Heart right ventricle (tissue), 16 donors: ENCODE measurements at places on chromosomes 4 and X.

DNA sequence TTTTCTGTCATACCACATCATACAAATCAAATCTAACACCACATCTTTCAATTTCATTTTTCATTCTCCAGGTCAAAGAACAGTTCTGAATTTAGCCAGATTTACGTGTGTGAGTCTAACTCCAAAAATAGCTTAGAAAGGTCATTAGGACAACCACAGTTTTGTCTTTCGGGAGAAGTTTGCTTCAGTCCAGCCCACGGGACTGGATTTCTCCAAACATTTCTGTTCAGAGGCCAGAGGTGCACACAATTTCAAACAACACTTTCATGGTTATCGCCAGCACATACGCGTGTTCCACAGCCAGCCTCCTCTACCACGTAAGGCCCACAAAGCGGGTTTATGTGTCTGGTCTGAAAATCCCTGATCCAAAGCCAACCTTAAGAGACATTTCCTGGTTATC, 65.9 kb downstream of the VEGFC start:
- no peak for DNase-seq

DNA sequence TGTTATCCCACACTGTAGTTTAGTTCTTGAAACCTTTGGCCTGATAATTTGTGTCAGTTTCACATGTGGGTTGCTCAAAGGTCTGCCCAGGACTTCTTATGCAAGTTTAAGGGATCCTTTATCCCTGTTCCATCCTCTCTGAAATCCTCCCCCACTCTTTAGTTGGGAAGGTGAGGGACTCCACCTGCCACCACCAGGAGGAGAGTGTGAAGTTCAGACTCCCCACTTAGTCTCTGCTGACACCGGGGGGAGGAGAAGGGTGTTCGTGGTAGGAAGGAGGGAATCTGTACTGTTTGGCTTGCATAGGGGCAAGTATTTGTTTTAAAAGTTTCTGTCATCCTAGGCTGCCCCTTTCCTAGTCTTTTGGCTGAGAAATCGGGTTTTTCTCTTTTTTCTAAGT, 211.8 kb downstream of the PPP4R3C start:
- DNase-seq, result no peak

GRCh38 chrX:119529345-119530276, 35.6 kb downstream of the STEEP1 start:
- DNase-seq, result no peak

DNA sequence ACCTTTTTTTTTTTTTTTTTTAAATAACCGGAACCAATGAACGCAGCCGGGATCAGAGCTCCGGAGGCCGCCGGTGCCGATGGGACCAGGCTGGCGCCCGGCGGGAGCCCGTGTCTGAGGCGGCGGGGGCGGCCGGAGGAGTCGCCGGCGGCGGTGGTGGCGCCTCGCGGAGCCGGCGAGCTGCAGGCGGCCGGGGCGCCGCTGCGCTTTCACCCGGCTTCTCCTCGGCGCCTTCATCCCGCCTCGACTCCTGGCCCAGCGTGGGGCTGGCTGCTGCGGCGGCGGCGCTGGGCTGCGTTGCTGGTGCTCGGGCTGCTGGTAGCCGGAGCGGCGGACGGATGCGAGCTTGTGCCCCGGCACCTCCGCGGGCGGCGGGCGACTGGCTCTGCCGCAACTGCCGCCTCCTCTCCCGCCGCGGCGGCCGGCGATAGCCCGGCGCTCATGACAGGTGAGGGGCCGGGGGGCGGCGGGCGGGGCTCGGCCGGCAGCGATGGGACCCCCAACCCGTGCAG, 337 bp downstream of the STIM2 start:
- no peak for DNase-seq

DNA sequence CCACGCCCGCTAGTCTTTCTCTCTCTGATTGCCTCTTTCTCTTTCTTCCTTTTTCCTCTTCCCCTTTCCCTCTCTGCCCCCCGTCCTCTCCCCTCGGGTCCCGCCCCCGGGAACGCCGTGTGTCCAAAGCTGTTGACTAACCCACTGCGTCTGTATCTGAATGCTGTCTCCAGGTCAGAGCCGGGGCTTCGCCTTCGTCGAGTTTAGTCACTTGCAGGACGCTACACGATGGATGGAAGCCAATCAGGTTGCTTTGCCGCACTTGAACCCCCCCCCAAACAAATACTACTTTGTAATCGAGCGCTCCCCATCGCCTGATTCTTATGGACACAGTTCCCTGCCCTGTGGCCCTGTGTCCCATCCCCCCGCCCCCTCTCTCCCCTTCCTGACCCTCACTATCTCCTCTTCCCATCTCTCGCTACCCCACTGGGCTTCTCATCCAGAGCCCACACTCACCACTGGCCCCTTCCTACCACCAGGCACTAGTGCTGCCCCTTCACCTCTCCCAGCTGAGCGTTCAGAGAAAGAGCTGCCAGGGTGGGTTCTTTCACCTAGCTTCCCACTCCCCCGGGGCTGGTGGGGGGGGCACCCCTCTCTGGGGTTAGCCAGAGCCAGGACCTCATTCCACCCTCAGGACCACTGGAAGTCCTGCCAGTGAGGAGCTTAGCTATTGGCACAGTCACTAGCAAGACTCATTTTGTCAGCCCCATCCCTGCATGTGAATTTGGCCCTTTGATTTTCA, 18.6 kb upstream of the UBA1 start:
- DNase-seq, result no peak

- DNase-seq, result no peak
Observed at GRCh38 chrX:12315526-12315925, 177.3 kb downstream of the FRMPD4 start.

DNA sequence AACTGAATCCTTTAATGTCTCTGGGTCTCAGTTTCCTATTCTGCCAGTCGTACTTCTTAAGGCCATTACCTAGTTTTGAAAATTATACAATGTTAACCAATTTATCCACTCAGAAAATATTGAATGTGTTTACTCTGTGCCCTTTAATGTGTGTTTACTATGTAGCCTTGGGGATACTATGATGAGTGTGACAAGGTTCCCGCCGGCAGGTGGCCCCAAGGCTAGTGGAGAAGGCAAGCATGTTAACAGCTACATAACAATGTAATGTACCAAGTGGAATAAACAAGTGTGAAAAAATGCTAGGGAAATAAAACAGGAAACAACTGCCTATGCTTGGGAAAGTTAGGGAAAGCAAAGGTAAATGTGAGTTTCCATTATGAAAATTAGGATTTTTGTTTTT, 187.3 kb upstream of the MBNL3 start:
- no peak for DNase-seq

GRCh38 chr4:156992943-156993342, 21.3 kb upstream of the PDGFC start:
- no peak for DNase-seq

DNA sequence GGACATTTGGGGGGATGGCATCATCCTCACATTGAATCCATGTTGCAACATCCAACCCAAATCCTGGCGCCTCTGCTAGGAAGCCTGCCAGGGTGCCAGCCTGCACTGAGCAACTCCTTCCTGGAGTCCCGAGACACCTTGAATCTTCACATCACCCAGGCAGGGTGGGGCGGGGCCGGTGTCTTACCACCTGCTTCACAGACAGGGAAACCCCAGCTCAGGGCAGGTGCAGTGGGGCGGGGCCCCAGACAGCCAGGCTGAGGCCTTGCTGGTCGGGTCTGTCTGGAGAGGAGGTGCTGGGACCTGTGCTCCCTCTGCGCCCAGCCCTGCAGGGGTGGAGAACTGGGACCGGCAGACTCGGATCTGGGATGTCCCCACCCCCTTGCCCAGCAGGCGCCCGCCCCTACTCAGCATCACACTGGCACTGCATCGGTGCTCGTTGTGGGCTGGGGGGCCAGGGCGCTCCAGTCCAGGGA, 31.5 kb upstream of the HTRA3 start:
- no peak for DNase-seq

- DNase-seq, result no peak
Observed at GRCh38 chr4:158566860-158567259, 45.2 kb downstream of the RXFP1 start.

DNA sequence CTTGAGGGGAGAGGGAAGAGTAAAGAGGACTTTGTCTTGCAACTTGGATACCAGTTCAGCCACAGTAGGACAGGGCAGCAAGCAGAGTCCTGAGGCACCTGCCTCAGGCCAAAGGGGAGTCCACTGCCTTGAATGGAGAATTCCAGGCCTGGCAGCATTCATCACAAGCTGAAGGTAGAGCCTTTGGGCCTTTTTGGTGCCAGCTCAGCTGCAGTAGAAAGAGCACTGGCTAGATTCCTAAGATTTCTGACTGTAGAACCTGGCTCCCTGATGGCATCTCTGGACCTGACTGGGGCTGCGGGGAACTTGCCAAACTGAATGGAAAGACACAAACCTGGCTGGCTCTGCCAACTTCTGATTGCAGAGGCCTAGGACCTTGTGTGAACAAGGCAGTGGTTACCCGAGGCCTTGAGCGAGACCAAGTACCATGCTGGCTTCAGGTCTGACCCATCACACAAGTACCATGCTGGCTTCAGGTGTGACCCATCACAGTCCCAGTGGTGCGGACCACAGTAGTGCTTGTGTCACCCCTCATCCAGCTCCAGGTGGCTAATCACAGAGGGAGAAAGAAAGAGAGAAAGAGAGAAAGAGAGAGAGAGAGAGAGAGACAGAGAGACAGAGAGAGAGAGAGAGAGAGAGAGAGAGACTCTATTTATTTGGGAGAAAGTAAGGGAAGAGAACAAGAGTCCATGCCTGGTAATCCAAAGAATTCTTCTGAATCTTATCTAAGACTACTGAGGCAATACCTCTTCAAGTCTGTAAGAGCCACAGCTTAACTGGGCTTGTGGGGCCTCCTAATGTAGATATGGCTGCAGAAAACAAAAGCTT, 137.6 kb upstream of the SPIN4 start:
- DNase-seq, result no peak

GRCh38 chr4:24867766-24868296, 45.0 kb downstream of the CCDC149 start:
- no peak for DNase-seq

DNA sequence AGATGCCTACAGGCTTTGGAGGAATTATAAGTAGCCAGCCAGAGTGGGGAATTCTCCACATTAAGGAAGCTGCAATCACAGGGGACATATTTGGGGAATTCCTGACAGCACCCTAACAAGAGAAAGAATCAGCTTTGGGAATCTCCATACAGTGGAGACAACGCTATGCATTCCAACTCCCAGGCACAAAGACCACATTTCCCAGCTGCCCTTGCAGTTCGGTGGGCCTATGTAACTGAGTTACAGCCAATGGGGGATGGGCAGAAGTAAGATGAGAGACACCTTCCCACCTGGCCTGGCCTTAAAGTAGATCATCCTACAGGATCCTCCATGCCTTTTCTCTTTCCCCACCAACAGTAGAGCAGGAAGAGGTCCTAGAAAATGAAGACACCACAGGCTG, 43.4 kb upstream of the CCKAR start:
- DNase-seq, result no peak

DNA sequence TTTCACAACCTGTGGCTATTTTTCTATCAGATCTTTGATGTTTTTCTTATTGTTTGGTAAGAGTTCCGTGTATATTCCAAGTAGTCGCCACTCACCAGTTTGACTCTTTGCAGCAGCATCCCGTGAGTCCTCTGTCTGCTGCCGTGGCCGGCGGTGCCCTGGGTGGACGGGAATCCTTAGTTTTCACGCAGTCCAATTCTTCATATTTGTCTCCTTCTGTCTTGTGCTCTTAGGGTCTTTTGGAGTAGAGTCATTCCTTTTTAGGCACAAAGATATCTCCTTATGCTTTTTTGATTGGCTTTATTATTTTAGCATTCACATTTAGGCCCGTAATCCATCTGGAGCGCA, 94.9 kb upstream of the MSX1 start:
- DNase-seq, result no peak

- DNase-seq, result no peak
Observed at GRCh38 chrX:113274345-113274744, 433.7 kb upstream of the AMOT start.

- DNase-seq, result no peak
Observed at GRCh38 chr4:119525005-119525749, 103.4 kb downstream of the PDE5A start.

- no peak for DNase-seq
Observed at GRCh38 chr4:46844325-46844917, 64.6 kb downstream of the COX7B2 start.

GRCh38 chr4:16100833-16101232, 17.0 kb upstream of the PROM1 start:
- DNase-seq, result no peak

- DNase-seq, result no peak
Observed at GRCh38 chr4:24589448-24589847, 5.1 kb upstream of the DHX15 start.

DNA sequence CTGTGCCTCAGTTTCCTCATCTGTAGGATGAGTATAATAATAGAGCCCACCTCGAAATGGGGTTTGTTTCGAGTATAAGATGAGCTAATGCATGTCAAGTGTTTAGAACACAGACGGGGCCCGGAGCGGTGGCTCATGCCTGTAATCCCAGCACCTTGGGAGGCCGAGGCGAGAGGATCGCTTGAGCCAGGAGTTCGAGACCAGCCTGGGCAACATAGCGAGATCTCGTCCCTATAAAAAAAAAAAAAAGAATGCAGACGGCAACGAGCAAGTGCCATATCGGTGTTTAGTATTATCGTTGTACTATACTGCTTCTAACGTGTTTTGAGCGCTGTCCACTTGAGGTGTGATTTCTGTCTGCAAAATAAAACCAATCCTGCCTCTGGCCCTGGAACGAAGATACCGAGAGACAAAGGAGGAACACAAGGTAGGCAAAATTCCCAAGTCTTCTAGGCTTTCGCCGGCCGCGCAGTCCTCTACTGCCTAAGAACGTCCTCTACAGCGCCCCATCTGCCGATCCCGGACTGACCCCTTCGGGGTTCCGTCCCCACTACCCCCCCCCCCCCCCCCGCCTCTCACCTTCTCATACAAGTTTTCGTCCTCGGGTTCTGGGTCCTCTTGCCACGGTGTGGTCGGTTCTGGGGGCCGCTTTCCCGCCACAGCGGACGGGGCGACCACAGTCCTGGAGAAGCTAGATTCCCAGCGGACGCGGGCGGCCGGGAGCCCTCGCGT, 442 bp downstream of the NDUFB11 start:
- DNase-seq, result peak; percentile 35

GRCh38 chr4:185004562-185005218, 13.6 kb upstream of the HELT start:
- DNase-seq, result peak; percentile 22

- no peak for DNase-seq
Observed at GRCh38 chr4:158133551-158133950, 39.3 kb downstream of the GASK1B start.

- DNase-seq, result no peak
Observed at GRCh38 chr4:13783800-13784411, 156.4 kb upstream of the BOD1L1 start.

- DNase-seq, result no peak
Observed at GRCh38 chrX:119402588-119402987, 3.5 kb downstream of the SLC25A43 start.

- no peak for DNase-seq
Observed at GRCh38 chr4:118911238-118911703, 22.6 kb downstream of the SYNPO2 start.

DNA sequence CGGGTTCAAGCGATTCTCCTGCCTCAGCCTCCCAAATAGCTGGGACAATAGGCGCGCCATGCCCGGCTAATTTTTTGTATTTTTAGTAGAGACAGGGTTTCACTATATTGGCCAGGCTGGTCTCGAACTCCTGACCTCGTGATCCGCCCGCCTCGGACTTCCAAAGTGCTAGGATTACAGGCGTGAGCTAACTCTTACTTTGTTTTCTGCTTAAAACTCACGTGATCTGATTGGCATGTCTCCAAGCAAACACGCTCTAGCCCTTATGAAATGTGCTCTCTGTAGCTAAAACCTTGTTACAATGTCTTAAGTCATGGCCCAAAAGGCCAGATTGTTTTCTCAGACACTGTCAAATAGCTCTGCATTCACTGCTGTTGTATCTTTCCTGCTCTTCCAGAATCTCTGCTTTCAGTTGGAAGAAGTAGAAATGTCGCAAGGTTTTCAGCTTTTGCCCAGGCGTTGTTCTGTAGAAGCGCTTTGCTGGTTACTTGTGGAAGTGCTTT, 39.7 kb upstream of the OGT start:
- DNase-seq, result peak; percentile 7
